ENCODE measurements at places on chromosomes 7 and 10.

DNA sequence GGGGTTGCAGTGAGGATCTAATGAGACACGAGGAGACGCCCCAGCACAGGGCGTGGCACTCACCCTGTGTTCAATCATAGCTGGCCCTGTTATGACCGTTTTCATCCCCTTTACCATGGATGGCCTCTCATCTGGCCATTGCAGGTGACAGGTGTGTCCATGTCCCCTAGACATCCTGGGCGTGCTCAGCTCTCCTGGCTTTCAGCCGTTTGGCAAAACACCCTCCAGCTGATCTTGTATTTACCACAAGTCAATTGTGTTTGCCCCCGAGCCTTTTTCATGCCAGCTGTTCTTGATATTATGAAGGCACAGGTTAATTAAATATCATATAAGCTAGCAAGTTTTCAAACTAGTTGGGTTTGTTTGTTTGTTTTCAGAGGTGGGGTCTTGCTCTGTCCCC, 97.1 kb downstream of the CHST15 start:
- no peak for DNase-seq

DNA sequence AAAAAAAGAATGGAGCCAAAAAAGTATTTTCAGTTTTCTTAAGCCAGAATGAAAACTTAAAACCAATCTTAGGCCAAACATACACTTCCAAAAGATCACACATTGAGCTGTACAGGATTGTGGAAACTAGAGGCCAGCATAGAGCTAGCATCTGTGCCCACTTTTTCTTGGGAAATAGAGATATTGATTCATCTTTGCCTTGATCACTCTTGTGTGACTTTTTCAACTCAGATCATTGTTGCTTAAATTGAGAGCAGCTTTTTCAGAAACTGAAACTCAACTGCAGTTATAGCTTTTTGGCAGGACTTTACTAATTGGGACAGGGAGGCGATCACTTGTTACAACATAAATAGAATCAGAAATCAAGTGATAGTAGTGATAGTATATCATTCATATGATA, 132.2 kb downstream of the PRKG1 start:
- no peak for DNase-seq

DNA sequence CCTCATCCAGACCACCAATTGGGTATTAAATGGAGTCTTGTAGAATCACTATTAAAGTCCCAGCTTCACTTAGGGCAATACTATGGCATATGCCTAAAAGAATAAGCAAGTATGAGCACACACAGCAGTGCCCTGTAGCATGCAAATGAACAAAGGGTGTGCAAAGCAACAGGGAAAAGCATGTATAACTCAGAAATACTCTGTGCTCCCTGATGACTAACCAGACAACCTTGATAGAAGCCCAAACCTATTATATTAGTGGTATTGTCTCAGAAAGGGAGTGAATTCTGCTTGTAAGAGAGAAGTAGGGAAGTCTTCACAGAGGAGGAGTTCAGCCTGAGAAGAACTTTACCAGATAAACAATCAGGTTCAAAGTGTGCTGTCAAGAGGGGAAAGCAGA, 131.2 kb downstream of the DGKI start:
- DNase-seq = no peak

GRCh38 chr10:71044720-71045119, 156.4 kb upstream of the PCBD1 start:
- no peak for DNase-seq

DNA sequence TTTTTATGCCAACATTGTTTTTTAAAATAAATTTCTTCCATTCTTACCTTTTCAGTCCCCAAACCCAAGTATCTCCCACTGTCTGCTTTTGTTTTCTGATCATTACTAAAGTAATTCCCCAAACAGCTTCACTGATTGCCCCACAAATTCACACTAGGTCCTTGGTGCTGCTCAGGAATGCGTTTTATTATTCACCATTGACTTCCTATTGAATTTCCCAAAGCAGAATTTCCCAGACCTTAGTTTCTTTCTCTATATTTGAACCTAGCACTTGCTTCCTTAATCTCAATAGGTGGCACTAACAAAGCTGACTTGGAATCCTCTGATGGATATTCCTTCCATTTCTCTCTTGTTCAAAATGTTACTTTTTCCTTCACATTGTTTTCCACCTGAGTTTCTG, 52.2 kb downstream of the FZD1 start:
- DNase-seq = no peak

GRCh38 chr10:70145666-70146488, 623 bp downstream of the TYSND1 start:
- DNase-seq = no peak

DNA sequence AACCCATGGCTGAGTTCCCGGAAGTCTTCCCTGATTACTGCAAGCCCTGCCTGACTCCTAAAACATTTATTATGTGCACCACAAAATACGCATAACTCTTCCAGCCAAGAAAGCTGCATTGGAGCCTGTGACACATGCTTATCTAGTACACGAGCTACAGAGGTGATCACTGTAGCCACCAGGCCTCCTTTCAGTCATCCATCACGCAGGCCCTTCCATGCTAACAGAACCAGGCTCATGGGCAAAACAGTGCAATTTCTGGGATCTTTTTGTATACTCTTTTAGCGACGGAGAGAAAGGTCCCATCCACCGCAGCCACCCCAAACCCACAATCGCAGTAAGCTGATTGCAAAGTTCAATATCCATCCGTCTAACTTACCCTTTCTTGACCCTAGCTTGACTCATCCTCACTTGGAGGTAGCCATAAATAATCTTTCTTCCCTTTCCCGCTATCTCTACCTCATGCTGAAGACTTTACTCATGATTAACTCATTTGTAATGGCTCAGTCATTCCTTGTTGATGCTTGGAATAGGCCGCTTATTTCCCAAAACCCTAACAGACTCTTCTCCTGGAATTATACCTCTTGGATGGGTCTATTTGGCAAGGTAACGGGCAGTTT, 1203.5 kb downstream of the TYW1 start:
- DNase-seq = no peak

- no peak for DNase-seq
Measured at GRCh38 chr7:3589752-3590151, 288.7 kb downstream of the SDK1 start.

- no peak for DNase-seq
Measured at GRCh38 chr7:116986611-116987565, 33.6 kb downstream of the ST7 start.

GRCh38 chr7:99050971-99051370, 92.9 kb downstream of the SMURF1 start:
- DNase-seq = no peak

DNA sequence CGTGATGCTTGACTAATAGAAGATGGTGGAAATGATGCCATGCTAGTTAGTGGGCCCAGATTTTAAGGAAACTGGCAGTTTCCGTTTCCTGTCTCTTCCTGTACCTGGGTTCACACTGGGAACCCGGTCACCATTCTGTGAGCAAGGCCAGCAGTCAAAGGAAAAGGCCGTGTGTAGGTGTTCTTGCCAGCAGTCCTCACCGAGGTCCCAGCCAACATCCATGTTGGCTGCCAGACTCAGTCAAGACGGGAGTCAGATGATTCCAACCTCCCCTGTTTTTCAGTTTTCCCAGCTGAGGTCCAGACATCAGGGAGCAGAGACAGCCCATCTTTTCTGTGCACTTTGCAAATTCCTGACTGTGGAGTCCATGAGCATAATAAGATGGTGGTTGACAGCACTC, 15.2 kb upstream of the PILRB start:
- no peak for DNase-seq

GRCh38 chr10:118692872-118693271, 61.9 kb downstream of the CACUL1 start:
- DNase-seq = peak; percentile 79

DNA sequence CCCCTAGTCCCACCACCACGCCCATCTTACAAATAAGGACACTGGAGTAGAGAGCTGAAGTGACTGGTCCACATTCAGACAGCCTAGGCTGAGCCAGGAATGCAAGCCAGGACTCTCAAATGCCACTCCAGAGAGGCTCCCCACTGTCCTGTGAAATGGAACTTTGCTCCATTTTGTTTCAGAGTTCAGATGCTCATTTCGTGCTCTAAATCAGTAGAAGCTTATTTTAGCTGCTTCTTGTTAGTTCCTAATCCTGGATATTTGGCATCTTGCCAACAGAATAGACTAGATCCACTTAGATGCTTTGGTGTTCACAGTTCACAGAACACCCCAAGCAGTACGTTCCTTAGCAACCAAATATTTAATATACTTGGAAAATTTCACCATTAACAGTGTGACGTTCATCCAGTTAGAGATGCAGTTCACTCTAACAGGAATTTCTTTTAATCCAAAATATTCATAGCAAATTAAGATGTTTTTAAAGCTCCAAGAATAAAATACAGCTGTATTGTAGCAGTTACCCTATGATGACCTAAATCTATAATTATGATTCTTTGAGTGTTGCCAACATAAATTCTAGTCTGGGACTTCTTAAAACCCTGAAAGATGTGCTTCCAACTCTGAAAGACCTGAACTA, 7.3 kb downstream of the MMP21 start:
- DNase-seq = peak; percentile 12

GRCh38 chr10:42976351-42977031, 100.4 kb upstream of the RET start:
- no peak for DNase-seq

GRCh38 chr10:78807504-78808203, 261.1 kb upstream of the ZMIZ1 start:
- DNase-seq = no peak

DNA sequence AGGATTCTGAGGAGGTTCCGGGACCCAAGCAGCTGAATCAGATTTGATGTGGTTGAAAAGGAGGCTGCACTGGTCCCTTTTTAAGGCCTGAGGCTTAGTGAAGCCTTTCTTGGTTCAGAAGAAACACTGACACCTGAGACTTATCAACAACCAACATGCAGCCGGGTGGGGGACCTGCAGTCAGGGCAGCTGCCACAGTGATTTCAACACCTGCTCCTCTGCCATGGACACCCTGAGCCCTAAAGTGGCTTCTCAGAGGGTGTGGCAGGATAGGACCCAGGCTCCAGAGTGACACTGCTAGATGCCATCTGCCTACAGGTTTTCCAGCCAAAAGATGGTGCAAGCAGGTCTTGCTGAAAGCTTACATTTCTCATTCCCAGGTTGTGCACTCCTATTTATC, 99.3 kb downstream of the COL13A1 start:
- DNase-seq = no peak

DNA sequence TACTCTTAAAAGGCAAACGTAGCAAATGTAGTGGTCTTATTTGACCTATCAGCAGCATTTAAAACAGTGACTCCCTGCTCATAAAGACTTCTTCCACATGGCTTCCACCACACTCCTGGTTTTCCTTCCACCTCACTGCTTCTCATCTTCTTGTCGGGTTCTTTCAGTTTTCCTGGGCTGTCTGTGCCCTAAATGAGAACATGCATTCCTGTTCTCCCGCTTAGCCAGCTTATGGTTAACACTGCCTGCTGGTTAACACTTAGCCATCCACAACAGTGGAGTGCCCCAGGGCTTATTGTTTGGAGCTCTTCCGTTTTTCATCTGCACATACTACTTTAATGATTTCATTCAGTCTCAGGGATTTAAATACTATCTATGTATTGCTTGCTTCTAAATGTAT, 34.3 kb upstream of the EXOC6 start:
- no peak for DNase-seq

GRCh38 chr7:6071406-6071805, 40.2 kb downstream of the ANKRD61 start:
- DNase-seq = no peak

DNA sequence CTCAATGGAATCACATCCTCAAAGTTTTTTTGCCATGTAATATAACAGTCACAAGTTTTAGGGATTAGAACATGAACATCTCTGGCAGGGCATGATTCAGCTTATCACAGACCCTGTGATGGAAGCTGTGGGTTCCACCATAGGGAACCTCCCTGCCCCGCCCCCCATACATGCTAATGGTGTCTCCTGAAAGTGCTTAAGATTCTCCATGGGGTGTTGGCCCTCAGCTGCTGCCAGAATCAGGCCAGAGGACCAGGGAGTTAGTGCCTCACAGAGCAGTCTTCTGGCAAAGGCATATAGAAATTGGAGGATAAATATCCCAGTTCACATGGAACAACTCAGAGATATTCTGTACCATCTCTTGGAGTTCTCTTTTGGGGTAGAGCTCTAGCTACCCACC, 119.4 kb downstream of the RAB11FIP2 start:
- DNase-seq = no peak

GRCh38 chr7:6607651-6608051, 7.8 kb upstream of the ZNF853 start:
- no peak for DNase-seq

- DNase-seq = no peak
Measured at GRCh38 chr10:94059178-94059883, 65.6 kb downstream of the PLCE1 start.

GRCh38 chr10:111996103-111996502, 187.5 kb downstream of the GPAM start:
- DNase-seq = no peak

DNA sequence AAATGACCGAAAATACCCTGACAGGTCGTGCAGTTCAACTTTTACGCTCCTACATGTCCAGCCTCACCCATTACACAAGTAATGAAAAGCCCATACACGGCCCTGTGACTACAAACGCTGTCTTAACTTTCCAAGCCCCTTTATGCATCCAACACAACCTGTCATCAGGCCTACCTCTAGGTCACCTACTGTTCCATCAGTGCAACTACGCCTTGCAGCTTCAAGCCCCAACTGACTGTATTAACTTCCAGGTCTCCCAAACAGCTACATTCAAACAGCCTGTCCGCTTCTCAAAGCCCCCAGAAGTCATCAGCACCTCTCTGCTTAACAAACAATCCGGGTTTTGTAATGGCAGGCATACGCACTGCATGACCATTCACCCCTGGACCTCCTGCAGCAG, 19.2 kb downstream of the ZNF107 start:
- no peak for DNase-seq

GRCh38 chr10:132107949-132108877, 42.5 kb downstream of the JAKMIP3 start:
- DNase-seq = no peak

DNA sequence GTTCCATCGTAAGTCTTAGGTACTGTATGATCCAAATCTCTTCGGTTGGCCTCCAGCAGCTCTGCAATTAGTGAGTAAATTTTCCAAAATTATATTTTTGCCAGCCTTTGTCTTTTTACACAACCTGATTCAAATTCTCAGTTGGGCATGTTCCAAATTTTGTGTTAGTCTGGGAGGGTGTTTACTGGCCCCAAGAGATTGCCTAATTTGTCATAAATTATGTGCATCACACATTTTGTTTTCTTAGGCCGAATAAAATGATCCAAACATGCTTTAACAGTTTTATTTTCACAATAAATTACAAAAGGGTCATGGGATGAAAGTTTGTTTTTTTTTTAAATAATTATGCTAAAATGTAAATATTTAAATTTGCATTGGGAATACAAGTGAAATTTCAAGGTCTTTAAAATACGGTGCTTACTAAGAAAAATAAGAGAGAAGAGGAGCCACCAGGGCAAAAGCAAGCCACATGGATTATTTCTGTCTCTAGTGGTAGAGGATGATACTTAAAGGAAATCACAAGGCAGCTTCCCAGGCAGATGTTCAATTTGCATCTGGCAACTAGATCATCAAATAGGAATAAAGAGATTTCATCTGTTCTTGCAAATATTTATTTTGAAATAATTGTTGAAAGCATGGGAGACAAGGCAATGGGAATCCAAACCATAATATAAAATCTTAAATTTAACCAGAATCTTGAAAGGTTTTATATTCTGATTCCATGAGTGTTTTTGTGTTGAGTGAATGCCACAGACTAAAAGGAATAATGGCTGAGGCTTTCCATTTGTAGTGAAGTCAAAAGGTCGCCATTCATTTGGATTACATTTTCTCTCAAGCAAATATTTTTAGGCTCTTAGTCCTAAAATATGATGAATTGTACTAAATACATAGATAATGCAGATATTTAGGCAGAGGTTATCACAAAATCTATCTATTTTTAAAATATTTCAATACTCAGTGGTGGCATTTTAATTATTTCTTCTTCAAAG, 111.1 kb downstream of the MDFIC start:
- no peak for DNase-seq
